Choroid plexus epithelial cell (primary cell): ENCODE measurements at places on chromosomes 13 and 19.

DNA sequence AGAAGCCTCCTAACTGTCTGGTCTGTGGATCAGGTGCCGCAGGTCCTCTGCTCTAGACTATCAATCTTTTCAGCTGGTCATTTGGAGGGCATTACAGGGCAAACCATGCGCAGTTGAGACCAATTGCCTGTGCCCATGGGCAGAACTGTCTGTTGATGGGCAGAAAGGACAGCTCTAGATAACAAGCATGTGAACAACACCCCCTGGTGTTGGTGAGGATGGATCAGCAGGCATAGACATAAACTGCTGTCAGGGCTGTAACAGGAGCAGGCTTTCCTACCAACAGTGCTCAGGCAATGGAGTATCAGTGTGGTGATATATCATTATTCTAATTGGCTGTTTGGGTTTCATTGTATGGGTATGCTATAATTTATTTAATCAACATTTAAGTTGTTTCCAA lies 104.7 kb upstream of the KL start:
- DNase-seq: peak; percentile 88

GRCh38 chr19:5343848-5344247 lies 3.2 kb upstream of the PTPRS start:
- peak; percentile 75 for DNase-seq

DNA sequence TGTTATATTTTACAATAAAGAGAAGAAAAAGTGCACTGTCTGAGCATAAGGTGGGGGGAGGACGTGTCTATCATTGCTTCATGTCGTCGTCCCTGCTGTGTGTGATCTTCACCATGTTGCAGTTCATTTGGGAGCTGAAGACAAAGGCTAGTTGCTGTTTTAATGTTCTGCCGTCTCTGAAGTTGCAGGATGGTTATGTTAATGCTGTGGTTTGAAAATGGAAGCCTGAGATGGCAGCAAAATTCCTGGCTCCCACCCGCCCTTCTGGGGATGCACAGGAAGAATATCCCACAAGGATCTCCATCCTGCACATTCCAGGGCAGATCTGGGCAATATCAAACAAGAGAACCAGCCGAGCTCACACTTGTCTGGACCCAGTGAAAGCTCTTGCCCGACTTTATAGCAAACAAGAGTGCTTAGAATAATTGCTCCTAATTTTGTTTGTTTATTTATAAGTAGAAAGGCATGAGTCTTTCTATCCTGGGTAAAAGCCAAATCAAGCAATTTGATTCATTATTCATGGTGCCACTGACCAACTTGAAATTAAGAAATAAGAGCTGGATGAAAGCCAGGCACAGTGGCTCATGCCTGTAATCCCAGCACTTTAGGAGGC lies 110.3 kb upstream of the ABCC4 start:
- no peak for DNase-seq

DNA sequence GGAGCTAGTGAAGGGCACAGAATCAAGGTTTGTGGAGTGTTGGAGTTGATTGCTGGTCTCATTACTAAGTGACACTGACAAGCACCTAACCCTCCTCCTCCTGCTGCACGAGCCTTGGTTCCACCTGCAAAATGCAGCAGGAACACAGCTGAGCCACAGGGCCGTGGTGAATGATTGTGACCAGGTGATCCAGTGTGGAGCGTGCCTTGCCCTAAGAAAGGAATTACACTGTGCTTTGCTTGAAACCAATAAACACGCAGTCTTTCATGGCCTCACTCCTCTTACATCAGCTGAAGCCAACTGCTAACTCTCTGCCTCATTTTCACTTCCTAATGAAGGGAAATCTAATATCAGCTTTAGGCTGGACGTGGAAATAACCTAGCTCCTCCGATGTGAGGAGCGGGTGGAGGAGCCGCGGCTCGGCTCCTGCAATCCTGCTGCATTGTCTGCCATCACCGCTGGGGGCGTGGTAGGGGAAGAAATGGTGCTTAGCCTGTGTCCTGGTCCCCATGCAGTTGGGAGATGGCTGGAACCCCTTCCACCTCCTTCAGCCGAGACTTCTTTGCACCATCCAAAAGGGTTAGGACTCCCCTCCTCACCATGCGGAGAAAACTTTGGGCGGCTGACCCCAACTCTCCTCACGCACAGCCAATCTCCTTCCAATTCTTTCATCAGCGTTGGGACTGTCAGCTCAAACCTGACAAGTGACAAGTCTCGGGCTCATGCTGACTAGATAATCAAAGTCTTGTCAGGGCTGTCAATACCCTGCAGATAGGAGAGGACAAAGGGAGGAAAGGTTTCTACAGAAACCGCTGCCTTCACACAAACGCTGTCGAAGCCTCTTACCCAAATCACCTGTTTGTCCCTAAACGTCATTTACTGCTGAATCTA lies 427.9 kb downstream of the ZNF536 start:
- no peak for DNase-seq

DNA sequence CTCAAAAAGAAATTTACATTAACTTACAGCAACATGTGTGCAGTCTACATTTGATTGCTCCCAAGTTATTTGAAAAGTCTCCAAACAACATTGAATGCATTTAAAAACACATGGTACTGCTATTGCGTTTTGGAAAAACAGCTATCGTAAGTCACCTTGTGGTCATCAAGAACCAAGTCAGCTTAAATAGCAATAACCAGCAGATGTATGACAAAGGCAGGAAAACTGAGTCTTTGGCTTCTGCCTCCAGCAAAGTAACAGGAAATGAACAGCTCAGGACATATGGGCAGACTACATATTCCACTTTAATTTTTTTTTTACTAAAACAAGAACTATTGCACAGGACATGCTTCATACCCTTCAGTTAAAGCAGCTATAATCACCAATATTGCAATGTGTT lies 580.6 kb upstream of the SPRY2 start:
- DNase-seq: peak; percentile 40

DNA sequence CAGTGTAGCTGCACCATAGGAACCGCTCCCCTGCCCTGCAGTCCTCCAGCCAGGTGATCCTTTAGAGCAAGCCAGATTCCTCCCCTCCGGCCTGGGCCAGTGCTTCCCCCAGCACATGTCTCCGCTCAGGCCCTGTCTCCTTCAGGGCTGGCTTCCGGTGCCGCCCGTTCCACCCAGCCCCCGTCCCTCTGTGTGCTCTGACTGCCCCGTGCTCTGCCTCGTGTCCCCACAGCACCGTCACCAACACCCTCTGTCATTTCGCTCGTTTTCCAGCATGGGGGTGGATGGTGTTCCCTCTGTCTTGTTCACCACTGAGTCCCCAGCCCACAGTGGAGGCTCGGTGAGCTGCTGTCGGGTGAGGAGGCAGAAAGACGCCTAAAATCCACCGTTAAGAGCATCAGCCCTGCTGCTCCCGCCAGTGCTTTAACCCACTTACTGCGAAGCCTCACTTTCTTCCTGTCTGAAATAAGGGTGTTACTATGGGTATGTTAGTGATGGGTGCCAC lies 54.5 kb downstream of the TSSK6 start:
- no peak for DNase-seq
